Activated T-helper 1 cell treated with anti-CD3 and anti-CD28 coated beads, Interleukin-2, amount 50 U/mL, for 16 hours (primary cell): ENCODE measurements at places on chromosomes 2 and 18.

DNA sequence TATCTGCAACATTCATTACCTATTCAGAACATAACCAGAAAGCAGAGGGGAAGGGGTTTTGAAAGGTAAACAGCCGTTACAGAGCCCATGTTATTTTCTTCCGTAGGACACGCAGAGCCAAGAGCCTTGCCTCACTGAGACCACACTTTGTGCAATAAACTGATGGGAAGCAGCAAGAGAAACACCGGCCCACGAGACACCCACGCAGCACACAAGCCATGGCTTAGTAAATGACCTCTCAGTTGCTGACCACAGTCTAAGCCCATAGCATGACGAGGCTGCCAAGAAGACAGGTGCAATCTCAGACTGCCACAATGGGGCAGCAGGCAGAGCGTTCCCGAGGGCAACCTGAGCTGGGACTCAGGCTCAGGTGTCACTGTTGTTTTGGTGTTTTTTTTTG, 59.6 kb downstream of the CABYR start:
- no peak for DNase-seq

DNA sequence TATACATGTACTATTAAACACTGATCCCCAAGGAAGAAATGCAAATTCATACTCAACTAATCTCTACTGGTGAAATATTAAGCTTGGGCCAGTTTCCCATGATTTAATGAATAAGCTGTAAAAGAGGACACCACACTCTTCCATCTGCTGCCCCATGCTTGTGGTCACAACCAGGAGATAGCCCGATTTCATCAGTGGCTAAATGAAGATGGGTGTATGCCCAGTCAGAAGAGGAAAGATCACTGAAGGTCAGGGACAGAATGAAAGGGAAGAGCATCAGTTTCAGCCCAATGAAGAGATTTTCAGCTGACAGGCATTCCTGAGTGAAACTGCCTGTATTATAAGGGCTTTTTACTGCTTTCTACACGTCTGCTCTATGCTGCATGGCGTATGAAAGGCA, 103.5 kb downstream of the KCNS3 start:
- no peak for DNase-seq

DNA sequence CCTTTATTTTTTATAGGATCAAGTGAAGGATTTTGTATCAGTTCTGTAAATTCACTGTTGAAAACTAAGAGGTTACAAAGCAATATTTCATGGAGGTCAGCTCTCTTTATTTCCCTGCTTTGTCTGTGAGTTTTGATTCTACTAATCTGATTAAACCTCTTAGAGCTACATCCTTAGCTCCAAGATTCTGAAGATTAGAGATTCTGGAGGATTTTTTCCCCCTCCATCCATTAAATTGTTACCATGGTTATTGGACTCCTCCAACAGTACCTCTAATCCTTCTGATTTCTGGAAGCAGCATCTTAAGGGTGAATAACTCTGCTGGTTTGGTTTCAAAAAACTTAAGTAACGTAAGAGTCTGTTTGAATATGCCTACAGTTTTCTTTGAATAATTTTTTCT, 110.0 kb downstream of the TANC1 start:
- no peak for DNase-seq

DNA sequence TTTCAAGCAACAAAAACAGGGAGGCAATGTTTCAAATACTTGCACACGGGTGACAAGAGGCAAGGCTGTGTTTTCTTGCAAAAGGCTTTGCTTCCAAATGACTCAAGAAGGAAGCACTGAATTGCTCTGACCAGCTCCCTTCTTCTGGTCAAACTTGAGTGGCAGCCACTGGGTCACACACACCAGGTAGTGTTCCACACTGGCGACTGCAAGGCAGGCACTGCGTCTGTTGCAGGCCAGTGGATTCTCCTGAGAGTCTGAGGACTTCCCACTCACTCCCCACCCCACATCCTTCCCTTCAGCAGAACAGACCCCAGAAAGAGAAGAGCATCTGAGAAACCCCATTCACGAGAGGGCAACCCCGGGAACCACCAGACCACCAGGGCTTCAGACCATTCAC, 19.8 kb downstream of the PARD6G start:
- DNase-seq: no peak

DNA sequence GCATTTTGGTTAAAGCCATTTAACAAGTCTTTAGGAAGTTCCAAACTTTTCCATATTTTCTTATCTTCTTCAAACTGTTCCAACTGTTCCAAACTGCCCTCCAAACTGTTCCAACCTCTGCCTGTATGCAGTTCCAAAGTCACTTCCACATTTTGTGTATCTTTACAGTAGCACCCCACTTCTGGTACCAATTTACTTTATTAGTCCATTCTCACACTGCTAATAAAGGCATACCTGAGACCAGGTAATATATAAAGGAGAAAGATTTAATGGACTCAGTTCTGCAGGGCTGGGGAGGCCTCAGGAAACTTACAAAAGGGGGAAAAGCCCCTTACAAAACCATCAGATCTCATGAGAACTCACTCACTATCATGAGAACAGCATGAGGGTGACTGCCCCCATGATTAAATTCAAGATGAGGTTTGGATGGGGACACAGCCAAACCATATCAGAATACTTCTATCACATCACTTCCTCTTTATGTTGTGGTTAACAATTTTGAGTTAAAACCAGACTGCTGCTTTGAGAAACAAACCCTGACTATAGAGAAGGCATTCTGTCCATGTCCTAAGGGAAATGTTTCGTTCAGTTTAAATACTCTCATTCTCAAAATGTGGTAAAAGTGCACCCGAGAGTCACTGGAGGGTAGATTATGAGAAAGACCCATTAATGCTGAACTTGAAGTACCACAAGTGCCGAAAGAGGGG, 11.0 kb downstream of the IL18R1 start:
- DNase-seq: no peak

GRCh38 chr2:151795646-151796240, 32.5 kb downstream of the ARL5A start:
- DNase-seq: no peak

DNA sequence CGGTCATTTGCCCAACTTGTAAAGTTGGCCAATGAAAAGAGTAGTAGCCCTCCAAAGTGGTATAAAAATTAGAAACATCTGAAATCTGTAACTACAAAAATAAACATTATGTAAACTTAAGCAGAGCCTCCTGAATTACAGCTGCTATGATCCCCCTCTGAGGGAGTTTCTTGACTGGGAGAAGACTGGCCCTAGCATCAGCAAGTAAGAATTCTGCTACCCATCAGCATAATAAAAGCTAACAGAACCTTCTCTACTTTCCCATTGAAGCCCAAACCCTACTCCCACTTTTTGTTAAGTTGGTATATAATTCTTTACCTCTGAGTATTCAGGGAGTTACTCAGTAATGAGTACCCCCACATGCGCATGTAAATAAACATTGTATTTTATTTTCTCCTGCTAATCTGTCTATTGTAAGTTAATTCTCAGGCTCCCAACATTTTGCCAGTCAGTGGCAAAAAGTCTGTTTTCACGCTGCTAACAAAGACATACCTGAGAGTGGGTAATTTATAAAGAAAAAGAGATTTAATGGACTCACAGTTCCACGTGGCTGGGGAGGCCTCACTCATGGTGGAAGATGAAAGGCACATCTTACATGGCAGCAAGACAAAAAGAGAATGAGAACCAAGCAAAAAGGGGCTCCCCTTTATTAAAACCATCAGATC, 71.3 kb downstream of the MYL12B start:
- no peak for DNase-seq

DNA sequence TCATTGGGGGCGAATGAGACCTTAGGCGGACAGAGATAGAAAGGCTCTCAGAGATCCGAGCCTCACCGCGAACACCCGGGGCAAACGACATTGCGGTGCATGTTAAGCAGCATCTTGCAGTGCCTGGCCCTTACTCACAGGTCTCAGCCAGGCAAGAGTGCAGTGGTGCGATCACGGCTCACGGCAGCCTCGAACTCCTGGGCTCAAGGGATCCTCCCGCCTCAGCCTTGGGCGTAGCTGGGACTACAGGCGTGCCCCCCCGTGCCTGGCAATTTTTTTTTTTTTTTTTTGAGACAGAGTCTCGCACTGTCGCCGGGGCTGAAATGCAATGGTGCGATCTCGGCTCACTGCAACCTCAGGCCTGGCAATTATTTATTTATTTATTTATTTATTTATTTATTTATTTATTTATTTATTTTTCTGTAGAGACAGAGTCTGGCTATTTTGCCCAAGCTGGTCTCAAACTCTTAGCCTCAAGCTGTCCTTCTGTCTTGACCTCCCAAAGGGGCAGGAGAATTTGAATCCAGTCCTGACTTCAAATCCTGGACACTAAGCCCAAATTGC, 1.3 kb downstream of the LAMA3 start:
- DNase-seq: no peak

DNA sequence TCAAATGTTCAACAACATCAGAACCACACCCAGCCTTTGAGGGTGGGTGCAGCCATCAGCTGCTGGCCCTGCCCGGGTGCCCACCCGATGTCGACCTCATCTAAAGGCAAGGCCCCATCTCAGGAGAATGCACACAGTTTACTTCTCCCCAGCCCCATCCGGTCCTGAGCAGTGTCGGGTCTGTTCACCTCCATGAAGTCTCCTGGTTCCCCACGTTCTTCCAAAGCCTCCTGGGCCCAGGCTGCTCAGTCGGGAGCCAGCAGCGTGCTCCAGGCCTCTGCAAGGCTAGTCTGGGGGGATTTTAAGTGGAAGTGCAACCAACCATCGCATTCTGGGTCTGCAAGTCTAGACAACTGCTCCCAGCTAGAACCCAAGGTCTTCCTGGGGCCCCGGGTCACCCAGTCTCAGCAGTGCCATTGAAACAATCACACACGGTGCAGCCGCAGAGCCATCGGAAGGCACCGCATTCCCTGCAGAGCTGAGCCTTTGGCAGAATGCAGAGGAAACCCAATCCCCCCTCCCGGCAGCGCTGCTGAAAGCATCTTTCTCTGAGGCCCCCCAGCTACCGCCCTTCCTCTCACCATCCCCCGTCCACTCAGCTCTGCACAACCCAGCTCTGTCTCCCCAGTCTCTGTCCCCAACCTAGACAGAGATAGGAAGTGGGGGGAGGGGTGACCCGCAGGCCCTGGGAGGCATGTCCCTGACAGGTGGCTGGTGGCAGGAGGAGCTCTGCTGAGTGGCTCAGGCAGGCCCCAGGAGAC, 8.5 kb downstream of the ESPNL start:
- no peak for DNase-seq
